NCI-H69 (cell line): ENCODE measurements at places on chromosomes 4 and X.
A peak's percentile ranks its signal among the peaks of the same experiment; 100 is the strongest.

- peak; percentile 23 for DNase-seq
These were observed 93.8 kb downstream of the TBL1X start for GRCh38 chrX:9558615-9559014.

GRCh38 chrX:53732797-53733196 lies 46.3 kb upstream of the HUWE1 start:
- DNase-seq, result no peak

DNA sequence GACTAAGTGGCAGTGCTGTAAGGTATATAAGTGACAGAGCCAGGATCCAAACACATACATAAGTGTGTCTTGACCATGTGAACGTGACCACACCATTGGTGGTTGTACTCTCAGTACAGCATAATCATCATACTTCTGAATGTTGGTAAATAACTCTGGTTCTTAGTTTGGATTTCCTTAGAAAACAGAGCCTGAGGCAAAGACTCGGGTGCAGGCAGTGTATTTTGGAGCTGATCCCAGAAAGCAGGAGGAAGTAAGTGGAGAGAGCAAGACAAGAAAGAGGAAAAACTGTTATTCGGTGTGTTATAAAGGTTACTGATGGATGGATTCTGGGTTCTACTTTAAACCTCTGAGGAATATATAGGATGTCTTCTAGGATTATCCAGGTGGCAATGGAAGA lies 127.9 kb downstream of the SLC39A8 start:
- peak; percentile 56 for DNase-seq

- no peak for DNase-seq
These were observed 24.5 kb downstream of the RUFY3 start for GRCh38 chr4:70746179-70746839.

- DNase-seq, result no peak
These were observed 190.3 kb upstream of the FAM241A start for GRCh38 chr4:111955001-111955400.

DNA sequence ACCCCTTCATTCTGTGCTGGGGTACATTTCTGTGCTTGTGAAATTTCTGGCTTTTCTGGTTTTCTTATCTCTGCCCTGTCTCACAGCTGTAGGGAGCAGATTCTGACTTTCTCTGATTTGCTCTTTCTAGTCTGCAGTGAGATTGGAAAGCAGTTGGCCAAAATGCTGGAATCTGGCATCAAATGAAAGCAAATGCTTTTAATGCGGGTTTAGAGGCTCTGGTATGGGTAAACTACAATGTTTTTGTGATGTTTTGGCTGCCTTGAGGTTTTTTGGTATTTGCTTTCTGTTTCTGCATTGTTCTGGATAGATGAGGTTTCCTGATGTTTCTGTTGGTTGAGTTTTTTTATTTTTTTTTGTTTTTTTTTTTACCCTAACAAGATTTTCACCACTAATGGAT lies 23.8 kb downstream of the SMIM20 start:
- DNase-seq, result no peak
